NCI-H2081 treated with DMSO at 0.1 percent for 48 hours (cell line): ENCODE measurements at places on chromosomes 16 and 17.

DNA sequence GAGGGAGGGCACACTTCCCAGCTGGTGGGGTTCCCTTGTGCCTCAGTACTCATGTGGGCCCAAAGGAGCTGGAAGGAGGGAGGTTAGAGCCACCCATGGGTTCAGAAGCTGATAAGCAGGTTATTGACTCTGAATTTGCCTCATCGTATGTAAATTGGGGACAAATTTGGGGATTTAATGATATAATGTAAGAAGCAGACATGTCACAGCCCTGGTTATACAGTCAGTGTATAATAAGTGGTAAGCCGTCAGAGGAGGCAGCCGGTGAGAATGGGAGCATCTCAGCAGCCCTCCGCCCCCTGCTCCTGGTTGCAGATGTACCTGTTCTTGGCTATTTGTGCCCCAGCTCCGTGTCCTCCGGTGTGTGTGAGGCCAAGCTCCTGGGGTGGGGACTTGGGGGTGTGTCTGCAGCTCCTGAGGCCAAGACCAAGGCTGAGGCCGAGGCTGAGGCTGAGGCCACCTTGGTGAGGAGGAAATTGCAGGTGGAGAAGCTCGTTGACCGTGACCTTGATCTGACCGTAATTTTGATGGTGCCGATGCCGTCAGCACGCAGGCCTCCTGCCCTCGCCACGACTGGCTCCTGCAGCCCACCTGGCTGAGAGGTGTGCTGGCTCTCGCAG is 288.1 kb downstream of the SEC14L1 start:
- DNase-seq, result no peak

DNA sequence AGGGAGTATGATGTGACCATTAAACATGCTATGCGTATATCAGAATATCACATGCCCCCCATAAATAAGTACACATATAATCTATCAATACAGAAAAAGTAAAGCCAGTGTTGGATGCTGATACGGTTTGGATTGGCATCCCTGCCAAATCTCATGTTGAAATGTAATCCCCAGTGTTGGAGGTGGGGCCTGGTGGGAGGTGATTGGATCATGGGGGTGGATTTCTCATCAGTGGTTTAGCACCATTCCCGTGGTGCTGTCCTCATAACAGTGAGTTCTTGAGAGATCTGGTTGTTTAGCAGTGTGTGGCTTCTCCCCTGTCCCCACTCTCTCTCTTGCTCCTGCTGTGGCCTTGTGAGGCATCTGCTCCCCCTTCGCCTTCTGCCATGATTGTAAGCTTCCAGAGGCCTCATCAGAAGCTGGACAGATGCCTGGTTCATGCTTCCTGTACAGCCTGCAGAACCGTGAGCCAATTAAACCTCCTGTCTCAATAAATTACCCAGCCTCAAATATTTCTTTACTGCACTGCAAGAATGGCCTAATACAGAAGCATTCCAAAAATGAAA is 88.9 kb downstream of the AATF start:
- no peak for DNase-seq

GRCh38 chr16:5228369-5228768 is 130.8 kb upstream of the EEF2KMT start:
- no peak for DNase-seq

DNA sequence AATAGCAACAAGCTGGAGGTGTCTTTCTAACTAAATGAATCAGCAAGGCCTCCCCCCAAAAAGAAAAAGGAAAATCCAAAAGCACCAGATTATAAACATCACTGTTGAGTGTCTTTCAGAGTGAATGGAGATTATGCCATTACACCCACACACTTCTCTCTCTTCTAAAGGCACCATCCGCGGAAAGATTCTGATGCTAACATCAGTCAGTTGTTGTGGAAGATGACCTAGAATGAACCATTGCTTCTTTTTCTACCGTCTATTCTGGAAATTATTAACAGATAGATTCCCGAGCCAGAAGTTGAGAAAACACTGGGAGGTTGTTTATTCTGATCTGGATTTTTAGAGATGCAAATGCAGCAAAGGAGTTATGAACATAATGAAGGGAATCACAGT is 60.9 kb upstream of the FAM20A start:
- no peak for DNase-seq

GRCh38 chr16:73916829-73917594 is 379.6 kb upstream of the PSMD7 start:
- no peak for DNase-seq

- no peak for DNase-seq
These were observed 212.7 kb downstream of the MRTFB start for GRCh38 chr16:14283786-14284185.

DNA sequence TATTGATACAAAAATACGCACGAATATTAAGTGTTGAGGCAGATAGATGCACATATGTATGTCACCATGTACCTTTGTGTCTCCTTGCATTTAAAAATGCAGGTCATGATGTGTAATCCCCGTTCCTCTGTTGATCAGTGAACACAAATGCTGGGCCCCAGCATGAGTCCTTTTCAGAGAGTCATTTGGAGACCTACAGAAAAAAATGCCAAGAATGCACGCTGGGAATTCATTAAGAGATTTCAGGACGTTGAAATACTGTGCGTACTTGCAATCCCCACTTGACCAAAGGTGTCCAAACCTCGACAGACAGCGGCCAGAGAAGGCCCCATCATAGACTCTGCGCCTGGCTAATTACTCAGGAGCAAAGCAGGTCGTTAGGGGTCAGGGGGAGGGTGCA is 496.0 kb downstream of the MAF start:
- no peak for DNase-seq

DNA sequence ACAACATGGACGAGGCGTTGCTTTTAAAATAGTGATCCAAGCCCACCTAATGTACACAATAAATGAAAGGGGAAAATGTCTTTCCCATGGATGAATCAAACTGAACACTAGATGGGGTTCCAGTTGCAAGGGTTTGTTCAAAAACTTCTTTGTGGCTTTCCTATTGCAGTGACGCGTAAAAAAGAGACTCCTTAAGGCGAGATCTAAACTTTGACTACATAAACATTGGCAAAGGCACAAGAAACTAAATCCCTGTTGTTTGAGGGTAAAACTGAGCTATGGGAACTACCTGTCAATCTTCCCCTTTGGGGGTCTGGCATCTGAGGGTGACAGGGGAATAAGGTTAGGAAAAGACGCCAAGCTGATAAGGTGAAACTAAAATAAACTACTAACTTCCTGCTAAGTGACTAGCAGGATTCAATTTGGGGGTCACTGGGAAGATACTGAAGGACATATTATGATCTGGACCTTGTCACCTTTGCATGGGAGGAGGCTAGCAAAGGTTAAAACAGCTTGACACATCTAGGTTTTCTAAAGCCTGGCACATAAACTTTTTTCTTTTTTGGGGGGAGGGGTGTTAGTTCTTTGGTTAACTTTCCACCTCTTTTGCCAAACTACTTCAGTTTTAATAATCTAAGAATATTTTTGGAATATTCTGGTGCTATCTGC is 4.7 kb downstream of the SALL1 start:
- no peak for DNase-seq
